Gastroesophageal sphincter (tissue), 4 donors: ENCODE measurements at places on chromosomes 6 and 20. TPM values are rescaled to one million over a fixed set of nuclear protein-coding genes. Genes with fewer than 3 reads are reported as not detected.

The MTRF1L gene
- total RNA-seq, result 26.8 TPM

The HLA-DQB1 gene
- total RNA-seq, result 5.8 TPM

The PRL gene
- total RNA-seq, result not detected

The C6orf118 gene
- 0.27 TPM for total RNA-seq

The MAS1 gene
- total RNA-seq, result not detected

The SMIM13 gene
- 8.3 TPM for total RNA-seq

The SIM1 gene
- not detected for total RNA-seq

The RGS17 gene
- total RNA-seq, result 0.27 TPM

The CFB gene
- total RNA-seq, result 15.5 TPM

The ZSCAN9 gene
- 11.4 TPM for total RNA-seq

The DLL1 gene
- 5.3 TPM for total RNA-seq

The RING1 gene
- total RNA-seq, result 16.0 TPM

The ANKEF1 gene
- 0.87 TPM for total RNA-seq

The TM9SF4 gene
- total RNA-seq, result 24.4 TPM

The GRM1 gene
- not detected for total RNA-seq

The GSTA1 gene
- total RNA-seq, result not detected

The TPD52L1 gene
- 22.7 TPM for total RNA-seq

The KIF25 gene
- total RNA-seq, result 0.16 TPM

The RBM24 gene
- total RNA-seq, result 4.7 TPM

The ANGPT4 gene
- total RNA-seq, result 0.15 TPM

The GPLD1 gene
- 3.8 TPM for total RNA-seq

The PRKN gene
- total RNA-seq, result 12.4 TPM

The SAPCD1 gene
- not detected for total RNA-seq

The PDE7B gene
- total RNA-seq, result 6.8 TPM
